ENCODE measurements at places on chromosomes 4 and X.

DNA sequence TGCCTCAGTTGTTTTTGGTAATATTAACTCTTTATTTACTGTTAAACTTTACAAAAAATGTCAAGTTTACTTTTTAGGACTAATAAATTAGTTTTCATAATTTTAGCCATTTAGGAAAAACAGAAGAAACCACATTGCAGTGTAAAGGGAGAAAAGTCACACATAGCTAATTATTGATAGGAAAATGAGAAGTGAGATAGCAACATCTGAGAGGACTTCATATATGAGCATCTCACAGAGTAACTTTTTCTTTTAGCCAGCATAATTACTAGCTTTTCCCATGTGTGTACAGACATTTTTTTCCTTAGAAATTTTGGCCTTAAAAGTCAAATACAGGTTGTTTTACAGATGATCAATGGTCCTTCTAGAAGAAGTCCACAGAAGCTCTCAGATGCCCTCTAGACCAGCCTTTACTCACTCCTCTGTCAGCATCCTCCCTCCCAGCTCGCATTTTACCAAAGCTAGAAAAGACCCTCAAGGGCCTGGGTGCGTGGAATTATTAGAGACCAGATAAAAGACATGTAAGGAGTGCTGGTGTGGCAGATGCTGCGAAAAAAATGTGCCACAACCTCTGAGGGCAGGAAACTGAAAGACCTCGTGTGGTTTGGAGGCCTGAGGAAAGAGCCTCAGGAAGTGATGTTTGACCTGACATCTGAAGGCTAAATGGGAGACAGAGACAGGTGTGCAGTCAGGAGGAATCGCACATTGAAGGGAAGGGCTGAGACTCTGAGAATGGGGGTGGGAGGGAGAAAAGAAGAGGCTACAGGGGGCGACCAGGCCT lies 156.9 kb downstream of the CBR4 start:
- no peak for DNase-seq

GRCh38 chr4:76830612-76830963 lies 67.4 kb downstream of the SOWAHB start:
- no peak for DNase-seq

GRCh38 chrX:134374294-134374693 lies 85.7 kb upstream of the HPRT1 start:
- DNase-seq: no peak

GRCh38 chr4:3382251-3382650 lies 59.5 kb upstream of the HGFAC start:
- DNase-seq: no peak

DNA sequence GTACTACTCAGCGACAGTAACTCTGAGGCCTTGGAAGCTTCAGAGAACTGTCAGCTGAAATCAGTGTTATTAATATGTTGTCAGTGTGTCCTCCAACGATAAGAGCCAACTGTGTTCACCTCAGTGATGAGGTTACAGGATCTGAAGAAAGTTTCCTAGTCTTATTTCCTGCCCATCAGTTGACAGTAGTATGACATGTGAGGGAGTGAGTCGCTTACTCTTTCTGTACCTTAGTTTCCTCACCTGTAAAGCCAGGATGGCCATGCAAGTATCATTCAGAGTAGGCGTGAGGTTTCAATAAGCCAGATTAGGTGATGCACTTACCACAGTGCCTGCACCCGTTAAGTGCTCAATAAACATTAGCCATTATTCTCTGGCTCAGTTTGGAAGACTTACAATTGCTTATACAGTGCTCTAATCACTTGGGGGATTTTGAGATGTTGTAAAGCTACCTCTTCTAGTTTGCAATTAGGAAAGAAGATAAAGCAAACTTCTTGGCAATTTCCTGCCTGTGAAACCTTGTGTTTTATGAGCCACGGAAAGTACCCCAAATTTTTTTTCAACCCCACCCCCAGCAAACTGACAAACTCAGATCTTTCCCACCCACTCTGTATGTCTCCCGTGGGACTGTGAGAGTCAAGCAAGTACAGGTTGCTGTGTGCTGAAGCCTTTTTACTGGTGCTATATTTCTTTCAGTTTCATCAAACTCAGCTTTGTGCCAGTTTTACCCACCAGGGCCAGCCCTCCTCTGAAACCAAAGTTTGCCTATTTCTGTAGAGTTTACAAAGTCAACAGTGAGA lies 62.2 kb downstream of the ANXA3 start:
- no peak for DNase-seq

DNA sequence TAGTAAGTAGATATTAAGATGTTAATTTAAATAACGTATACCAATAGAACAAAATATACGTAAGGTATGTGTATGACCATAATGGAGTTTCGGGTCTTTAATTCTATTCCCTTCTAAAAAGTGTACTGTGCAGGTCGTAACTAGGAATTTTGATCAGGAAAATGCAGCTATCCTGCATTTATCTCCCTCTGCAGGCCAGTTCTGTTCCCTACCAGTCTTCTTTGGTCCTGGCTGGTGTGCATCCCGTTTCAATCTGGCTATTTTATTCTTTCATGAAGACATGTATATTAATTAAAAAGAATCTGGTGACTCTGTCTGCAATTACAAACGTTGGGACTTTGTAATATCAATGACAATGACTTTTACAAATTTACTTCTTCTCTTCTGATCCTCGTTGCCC lies 534.1 kb upstream of the AADAT start:
- no peak for DNase-seq

- DNase-seq: no peak
These were observed 20.5 kb downstream of the GPC4 start for GRCh38 chrX:133394765-133395164.

GRCh38 chr4:48270951-48271473 lies 1.4 kb upstream of the TEC start:
- no peak for DNase-seq

GRCh38 chr4:109801099-109801789 lies 555 bp downstream of the CFI start:
- DNase-seq: no peak

GRCh38 chr4:6529021-6529420 lies 46.0 kb upstream of the MAN2B2 start:
- no peak for DNase-seq

DNA sequence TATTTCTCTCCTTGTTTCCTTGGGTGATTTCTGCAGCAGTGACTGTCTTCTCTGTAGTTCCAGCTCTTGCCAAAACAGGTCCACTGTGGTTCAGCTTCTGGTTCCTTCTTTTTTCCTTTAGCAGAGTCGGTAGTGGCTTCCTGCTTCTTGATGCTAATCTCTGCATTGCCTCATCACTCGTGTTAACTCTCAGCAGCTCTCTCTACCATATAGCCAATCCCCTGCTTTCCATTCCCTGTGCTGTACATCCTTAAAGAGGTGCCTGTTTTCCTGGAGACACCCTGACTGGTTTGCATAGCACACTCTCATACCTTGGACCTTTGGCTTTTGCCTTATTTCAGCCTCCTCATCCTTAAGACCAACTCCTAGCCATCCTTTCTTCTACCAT lies 191.2 kb upstream of the LNX1 start:
- no peak for DNase-seq

- no peak for DNase-seq
These were observed 26.8 kb downstream of the AMELX start for GRCh38 chrX:11319806-11320520.

GRCh38 chr4:151960449-151961230 lies 199.8 kb upstream of the GATB start:
- DNase-seq: no peak

DNA sequence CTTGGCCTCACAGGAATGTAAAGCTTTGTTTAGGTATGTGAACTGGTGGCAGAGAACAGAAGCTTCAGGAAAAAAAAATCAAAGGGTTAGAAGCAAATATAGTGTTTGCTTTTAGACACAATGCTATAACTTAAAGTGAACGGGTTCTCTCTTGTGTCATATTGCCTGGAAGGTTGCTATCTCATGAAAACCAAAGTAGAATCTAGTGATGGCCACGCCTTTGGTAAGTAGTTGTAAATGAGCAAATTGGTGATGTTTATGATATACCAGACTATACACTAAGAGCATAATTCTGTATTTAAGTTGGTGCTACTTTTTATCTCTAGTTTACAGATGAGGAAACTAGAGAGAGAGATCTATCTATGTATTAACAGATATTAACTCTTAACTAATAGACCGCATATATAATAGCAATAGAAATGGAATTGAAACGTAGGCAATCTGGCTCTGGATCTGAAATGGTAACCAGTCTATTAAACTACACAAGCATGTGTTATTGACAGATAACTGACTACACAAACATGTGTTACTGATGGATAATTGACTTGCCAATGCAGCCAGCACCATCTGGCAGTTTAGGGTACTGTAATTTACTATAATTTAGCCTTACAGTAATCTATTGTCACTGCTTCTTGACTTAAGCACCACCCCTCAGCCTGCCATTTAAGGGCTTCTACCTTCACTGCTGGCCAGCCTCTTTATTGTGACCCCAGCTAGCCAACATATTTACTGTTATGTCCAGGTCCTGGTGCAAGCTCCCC lies 40.8 kb downstream of the HCCS start:
- no peak for DNase-seq

DNA sequence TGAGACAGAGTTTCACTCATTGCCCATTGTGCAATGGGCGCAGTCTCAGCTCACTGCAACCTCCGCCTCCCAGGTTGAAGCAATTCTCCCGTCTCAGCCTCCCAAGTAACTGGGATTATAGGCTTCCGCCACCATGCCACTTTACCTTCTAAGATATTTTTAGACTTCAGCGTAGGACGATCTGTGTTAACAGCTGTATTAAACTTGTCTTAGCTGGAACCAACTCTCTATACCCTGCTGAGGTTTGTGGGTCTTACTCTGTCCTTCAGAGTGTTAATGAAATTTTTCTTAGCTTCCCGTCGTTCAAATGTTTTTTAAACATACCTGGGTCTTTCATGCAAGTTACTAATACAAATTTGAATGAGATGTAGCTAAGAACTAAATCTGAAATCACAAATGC lies 14.7 kb downstream of the TMEM165 start:
- no peak for DNase-seq

DNA sequence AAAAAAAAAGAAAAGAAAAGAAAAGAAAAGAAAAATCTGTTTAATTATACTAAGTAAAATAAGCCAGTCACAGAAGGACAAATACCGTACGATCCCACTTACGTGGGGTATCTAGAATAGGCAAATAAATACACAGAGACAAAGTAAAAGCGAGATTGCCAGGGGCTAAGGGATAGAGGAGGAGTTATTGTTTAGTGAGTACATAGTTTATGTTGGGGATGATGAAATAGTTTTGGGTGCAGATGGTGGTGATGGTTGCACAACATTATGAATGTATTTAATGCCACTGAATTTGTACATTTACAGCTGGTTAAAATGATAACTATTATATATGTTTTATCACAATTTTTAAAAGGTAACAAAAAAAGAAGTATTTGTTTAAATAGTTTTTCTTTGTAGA lies 7.1 kb downstream of the CA5B start:
- DNase-seq: no peak

GRCh38 chr4:63275491-63275890 lies 1133.8 kb downstream of the TECRL start:
- no peak for DNase-seq

GRCh38 chrX:150375243-150375770 lies 12.2 kb downstream of the MAMLD1 start:
- no peak for DNase-seq

GRCh38 chr4:26257850-26258249 lies 63.0 kb upstream of the RBPJ start:
- no peak for DNase-seq

Data from NT2/D1 (cell line).